ENCODE measurements at places on chromosomes 11 and 22.

DNA sequence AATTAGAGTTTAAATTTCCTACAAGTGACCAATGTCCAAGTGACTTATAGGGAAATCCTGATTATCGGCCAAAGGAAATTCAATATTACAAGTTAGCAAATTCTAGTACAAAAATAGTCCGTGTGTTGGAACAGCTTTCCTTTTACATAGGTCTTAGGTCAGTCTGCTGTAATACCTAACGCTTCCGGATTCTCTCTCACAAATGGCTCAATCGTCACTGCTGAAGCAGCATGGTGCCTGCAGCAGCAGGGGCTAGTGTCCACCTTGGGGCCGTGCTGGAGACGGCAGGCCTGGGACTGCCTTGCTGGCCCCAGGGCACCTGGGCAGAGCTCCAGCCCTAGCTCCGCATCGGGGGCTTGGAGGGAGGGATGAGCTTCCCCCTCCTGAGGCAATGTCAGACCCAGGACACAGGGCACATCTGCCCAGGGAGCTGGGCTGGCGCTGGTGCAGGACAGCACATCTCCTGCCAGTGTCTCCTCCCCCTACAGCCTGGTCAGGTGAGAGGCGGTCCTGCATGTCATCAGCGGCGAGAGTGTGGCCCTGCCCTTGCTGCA is 39.4 kb upstream of the CLTCL1 start:
- DNase-seq, result no peak

- DNase-seq, result no peak
Measured at GRCh38 chr22:26008587-26008986, 160.7 kb upstream of the SEZ6L start.

DNA sequence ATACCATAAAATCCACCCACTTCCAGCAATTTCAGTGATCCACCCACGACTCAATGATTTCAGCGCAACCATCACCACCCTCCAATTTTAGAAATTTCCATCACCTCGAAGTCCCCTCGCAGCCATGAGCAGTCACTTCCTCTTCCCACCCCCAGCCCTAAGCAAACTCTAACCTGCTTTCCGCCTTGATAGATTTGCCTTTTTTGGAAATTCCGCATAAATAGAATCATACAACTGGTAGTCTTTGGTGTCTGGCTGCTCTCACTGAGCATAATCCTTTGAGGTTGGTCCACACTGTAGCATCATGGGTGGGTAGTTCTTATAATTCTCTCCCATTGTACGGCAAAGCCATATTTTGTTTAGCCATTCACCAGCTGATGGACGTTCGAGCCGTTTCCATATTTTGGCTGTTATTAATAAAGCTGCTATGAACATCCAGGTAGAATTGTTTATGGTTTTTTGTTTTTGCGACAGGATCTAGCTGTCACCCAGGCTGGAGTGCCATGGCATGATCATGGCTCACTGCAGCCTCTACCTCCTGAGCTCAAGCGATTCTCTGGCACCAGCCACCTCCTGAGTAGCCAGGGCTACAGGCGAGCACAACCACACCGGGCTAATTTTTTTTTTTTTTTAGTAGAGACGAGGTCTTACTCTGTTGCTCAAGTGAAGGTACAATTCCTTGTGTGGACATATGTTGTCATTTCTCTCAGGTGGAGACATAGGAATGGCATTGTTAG is 16.0 kb downstream of the PIM3 start:
- DNase-seq, result no peak

DNA sequence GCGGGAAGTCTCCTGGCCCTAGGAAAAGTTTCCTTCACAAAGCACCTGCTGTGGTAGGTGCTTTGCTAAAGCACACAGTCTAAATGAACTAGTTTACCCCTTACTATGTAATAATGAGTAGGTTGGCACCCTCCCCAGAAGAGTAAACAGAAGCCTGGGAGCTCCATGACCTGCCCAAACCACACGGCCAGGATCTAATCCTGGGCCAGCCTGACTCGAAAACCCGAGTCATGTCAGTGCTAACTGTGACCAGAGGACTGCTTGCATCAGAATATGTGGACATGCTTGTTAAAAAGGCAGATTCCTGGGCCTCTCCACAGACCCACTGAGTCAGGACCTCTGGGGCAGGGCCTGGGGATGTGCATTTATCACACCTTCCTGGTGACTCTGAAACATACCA is 67.7 kb downstream of the PANX1 start:
- DNase-seq, result no peak

DNA sequence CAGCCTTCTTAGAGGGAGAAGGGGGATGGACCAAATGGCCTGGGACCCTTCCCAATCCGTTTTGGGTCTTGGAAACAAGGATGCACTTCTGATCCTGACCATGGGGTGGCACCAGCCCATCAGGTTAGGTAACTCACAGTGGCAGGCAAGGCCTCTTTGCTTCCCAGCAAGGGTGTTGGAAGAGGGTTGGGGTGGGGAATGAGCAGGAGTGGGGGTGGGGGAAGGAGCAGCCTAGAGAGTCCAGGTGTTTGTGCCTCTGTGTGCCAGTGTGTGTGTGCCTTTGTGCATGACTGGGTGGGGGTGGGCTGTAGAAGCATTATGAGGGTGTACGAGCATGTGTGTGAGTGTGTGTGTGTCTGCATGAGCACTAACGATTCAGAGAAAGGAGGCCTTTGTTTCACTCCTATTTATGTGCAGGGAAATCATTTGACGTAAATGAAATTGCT is 213.1 kb downstream of the INSC start:
- no peak for DNase-seq

DNA sequence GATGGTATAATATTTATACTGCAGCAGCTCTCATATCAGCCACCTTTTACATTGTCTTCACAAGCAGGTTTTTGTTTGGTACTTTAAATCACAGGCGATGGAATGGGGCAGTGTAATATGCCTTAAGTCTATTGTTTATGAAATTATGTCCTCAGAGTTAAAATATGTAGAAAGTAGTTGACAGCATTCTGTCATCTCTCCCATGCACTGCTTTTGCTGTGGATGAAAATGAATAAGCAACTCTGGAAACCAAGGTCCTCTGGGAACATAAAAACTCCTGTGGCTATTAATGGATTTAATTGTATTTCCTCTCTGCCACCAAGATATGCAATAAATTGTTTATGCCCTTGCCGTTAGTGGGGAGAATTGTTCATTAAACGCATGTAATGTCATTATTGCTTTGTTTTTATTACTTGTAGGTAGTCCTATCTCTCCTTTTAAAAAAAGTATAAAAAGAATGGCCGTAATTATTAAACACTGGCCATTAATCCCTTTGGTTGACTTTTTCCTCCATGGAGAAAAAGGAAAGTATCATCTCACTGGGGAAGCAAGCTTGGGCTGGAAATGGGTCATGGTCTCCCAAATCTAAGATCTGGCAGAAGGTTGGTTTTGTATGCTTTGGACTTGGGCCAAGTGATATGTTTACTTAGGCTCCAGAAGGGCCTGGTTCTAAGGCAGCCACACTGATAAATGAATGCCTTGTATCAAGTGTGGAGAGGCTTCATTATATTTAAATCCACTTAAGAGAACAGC is 13.1 kb downstream of the PACS1 start:
- no peak for DNase-seq

GRCh38 chr22:19970479-19971275 is 29.1 kb upstream of the TXNRD2 start:
- no peak for DNase-seq

GRCh38 chr11:1300121-1300520 is 9.3 kb downstream of the TOLLIP start:
- no peak for DNase-seq

DNA sequence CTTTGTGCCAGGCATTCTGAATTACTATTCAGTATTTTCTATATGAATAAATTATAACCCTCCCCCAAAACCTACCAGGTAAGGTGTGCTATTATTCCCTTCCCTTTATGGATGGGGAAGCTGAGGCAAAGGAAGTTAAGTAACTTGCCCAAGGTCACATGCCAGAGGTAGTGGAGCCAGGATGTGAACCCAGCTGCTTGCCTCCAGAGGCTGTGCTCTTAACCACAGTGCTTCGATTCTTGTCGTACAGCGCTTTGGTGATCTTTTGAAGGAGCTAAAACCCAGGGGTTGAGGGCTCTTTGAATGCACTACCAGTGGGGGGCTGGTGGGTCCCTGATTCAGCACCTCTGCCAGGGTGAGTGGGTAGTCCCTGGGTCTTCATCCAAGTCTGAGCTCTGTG is 18.8 kb downstream of the MCM5 start:
- DNase-seq, result no peak

- DNase-seq, result no peak
Measured at GRCh38 chr22:27212617-27213177, 555.3 kb downstream of the MIAT start.

DNA sequence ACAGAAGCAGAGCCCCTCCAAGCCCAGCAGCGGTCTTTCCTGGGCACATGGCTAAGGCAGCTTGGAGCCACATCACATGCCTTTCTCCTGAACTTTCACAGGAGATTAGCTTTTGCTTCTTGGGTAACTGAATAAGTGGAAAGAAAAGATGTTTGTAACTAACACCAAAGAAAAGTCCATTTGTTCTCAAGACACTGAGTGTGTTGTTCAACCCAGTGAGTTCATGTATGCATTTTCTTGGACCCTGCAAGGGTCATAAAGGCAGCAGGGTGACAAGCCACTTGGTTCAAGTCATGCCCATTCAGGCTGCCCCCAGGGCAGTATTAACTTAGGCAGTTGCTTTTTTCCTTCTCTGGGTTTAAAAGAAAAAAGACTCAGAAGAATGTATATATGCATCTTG is 203.4 kb downstream of the FAM76B start:
- DNase-seq, result no peak

- no peak for DNase-seq
Measured at GRCh38 chr11:68664906-68665305, 19.4 kb upstream of the GAL start.

- no peak for DNase-seq
Measured at GRCh38 chr22:43289976-43290721, 53.0 kb downstream of the SCUBE1 start.

DNA sequence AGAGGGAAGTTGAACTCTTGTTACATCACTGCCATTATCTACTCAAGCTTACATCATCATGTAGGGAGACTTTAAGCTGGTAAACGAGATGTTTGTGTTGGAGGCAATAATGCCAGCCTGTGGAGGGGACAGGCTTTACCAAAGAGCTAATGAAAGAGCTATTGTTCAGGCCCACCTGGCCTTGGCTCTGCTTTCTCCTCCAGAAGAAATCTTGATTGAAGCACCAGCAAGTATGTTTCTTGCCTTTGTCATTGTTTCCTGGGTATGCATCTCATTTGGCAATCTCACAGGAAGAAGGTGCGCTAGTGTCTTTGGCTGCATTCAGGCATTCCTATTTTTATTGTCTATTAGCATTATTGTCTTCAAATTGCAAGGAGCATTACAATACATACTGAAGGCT is 16.7 kb upstream of the CARD18 start:
- no peak for DNase-seq

DNA sequence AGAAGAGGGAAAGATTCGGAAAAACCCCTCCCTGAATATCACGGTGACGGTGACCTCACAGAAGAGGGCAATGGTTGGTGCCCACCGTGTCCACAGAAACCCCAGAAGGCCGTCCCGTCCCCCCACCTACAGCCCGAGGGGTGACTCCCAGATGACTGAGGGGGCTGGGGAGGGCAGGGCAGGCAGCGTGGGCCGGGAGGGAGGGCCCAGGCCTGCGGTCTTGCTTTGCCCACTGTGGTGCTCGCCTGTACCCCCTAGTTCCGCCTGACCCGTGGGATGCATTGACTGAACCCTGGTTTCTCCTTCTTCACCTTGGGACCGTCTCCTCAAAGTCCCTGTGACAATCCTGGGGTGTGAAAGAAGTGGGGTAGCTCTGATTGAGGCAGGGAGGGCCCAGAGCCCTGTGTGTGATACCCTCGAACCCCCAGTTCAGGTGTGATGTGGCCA is 526.7 kb downstream of the BRD1 start:
- DNase-seq, result no peak

DNA sequence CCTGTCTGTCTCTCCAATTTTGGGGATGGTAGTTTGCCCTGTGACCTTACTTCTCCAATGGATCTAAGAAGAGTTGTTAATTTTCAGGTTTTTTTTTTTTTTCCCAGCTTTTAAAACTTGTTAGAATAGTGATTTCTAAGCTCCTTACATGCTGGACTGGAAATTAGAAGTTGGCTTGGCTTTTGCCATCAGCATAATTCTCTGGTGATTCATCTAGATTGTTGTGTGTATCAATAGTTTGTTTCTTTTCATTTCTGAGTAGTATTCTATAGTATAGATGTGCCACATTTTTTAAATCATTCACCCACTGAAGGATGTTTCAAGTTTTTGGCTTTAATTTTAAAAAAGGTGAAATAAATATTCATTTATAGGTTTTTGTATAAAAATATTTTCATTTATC is 51.4 kb downstream of the ADAMTS15 start:
- DNase-seq, result no peak

GRCh38 chr11:22787551-22788162 is 41.9 kb downstream of the SVIP start:
- no peak for DNase-seq

DNA sequence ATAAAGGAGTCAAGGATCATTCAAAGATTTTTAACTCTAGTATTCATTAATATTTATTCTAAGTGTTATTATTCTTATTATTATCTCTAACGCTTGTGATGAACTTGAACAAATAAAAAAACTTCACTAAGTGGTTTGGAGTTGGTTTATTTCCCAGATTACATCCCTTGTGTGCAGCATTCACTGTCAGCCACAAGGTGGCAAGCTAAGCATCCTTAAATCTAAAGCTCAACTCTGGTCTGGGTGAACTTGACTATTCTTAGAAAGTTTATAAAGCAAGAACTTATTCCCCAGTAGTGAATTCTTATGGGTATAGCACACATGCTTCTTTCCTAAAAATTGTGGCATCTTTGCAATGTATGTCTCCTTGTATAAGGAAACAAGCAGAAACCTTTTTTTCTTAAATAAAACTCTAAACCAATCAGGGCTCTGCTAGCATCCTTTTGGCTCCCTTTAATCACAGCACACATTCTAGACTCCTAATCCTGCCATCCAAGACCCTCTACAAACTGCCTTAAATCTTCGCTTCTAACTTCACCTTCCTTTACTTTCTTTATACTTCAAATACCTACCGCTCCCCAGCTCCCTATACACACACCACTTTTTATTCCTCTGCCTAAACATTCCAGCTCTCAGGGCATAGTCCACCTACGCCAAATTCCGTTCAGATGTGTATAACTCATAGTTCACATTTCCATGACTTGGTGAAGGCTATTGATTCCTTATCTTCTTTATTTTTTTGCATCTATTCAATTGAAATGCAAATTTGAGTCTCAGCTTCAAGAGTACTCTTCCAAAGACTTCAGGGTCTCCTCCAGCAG is 1068.8 kb downstream of the DLG2 start:
- DNase-seq, result no peak

DNA sequence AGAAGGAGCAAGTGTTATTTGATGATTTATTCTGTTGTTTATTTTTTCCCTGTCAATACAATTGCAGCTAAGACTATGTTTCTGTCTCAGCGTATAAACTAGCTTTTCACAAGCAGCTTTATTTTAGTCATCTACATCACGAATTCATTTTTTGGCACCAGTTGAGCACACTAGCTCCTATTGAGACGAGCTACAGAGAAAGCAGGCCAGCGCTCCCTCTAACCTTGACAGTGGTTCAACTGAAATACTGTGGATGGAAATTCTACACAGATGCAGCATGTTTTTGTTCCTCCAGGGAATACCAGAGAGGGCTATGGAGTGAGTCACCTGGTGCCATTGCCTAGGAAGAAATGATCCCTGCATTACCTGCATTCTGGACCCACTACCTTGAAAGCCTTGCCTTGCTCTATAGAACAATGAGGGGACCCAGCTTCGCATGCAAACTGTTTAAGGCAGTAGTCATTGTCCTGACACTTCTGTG is 108.2 kb upstream of the ARHGAP42 start:
- DNase-seq, result no peak

Data from esophagus squamous epithelium (tissue), 5 donors.